Liver (tissue), 10 donors: ENCODE measurements at places on chromosomes 5 and 9.

GRCh38 chr5:53407373-53407772, 73.1 kb upstream of the FST start:
- no peak for DNase-seq
- H3K4me3 ChIP-seq, result no peak overlapping the region
- H3K36me3 ChIP-seq, result no peaks in the 10 kb centered on the region
- no peaks in the 10 kb centered on the region for H3K27me3 ChIP-seq

DNA sequence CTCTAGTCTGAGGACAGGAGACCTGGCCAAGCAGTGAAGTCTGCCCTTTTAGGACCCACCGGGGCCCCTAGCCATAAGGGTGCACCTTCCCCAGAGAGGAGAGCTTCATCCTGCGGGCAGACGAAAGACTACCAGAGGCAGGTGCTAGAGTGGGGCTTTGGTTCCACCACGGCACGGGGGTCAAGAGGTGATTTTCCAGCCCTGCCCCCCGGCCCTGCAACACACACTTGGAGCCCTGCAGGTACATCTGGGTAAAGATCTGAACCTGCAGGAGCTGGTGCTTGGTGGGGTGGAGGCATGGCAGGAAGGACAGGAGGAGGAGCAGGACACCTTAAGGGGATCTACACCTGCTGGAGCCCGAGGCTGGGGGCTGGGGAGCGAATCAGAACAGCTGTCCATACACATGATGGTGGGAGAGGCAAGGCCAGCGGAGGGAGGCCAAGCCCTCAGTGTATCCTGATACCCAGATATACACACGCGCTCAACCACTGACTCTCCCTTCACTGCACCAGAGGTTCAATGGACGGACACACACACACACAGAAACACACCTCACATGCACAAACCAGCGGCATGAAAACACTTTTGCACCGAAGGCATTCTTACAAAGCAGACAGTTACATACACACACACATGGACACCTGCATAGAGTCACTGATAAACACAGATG, 98.4 kb upstream of the MVB12B start:
- H3K4me1 ChIP-seq, result no peaks in the 10 kb centered on the region
- H3K27me3 ChIP-seq, result no peaks in the 10 kb centered on the region
- no peak for DNase-seq
- no peak overlapping the region for H3K4me3 ChIP-seq
- no peak overlapping the region for H3K27ac ChIP-seq

DNA sequence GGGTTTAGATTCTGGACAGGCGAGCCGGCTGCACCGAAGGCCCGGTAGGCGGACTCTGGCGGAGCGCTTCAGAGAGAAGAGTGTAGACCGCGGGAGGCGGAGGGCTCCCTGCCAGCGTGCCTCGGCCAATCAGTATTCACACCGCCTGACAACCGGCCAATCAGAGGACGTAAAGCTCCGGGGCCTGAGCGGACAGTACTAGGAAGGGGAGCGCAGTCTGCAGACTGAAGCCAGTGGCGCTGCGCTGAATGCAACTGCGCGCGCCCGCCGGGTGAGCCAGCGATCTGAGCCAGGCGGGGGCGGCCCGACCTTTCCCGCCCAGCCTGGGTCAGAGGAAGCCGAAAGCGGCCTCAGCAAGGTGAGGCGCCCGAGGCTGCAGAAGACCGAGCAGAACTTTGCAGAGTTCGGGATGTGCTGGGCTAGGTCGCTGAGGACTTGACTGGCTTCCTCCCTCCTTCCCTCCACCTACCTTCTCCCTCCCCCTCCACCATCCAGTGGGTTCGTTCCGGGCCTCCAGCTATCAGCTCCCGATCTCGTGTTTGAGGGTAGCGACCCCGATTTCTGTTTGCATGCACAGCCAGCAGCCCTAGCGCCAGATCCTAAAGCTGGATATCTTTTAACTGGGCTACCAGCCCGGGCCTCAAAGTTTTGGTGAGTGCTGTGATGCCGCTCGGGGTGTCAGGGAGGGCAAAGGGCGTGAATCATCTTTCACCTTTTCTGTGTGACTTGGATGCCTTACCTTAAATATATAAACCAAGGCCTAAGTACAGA, at the start of gene DMRT2:
DMRT2 (plus strand) TSS at position 233 of the 771 bp plus-strand sequence. CDS start 1,257 bp downstream, outside the sequence.
- no peaks in the 10 kb centered on the region for H3K36me3 ChIP-seq
- no peak within 1 kb of the TSS for H3K27ac ChIP-seq
- no peak within 1 kb of the TSS for H3K4me3 ChIP-seq
- peaks cover 9% of the 10 kb centered on the region for H3K27me3 ChIP-seq
- peaks cover 21% of the 10 kb centered on the region for H3K4me1 ChIP-seq
- DNase-seq, result peak; percentile 57

DNA sequence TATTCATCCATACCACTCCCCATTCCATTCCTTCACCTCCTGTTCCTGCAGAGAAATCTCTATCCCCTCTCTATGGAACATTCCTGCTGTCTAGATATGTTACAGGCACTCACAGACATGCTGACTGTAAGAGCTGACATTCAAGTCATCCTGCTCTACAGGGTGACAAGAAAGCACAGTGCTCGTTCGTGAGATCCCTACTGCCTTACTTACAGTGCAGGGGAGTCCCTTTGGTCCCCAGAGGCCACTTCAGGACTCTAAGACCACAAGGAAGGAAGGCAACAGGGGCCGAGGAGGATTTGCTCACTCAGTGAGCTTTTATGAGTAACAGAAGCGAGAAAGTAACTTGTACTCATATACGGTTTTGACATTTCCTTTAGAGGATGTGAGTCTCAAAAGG, 110.5 kb downstream of the GAS1 start:
- DNase-seq, result no peak
- no peak overlapping the region for H3K4me3 ChIP-seq
- no peak overlapping the region for H3K27ac ChIP-seq
- no peaks in the 10 kb centered on the region for H3K4me1 ChIP-seq

DNA sequence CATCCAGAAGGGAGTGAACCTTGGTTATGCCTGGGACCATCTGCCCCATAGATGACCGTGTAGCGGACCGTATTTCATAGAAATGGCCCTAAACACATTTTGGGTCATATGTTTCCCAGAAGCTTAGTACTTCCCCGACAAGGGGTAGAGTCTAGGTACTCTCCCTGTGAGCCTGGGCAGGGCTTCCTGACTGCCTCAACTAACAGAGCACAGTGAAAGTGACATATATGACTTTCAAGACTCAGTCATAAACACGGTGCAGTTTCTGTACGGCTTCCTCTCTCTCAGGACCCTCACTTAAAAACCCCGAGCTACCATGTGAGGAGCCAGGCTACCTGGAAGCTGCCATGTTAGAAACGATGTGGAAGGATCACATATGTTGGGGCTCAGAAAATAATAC, 20.9 kb downstream of the C9orf57 start:
- no peak overlapping the region for H3K4me3 ChIP-seq
- DNase-seq, result no peak
- H3K4me1 ChIP-seq, result peaks cover 24% of the 10 kb centered on the region
- peak overlapping the region; percentile 36 for H3K27ac ChIP-seq
- no peaks in the 10 kb centered on the region for H3K27me3 ChIP-seq
